ENCODE measurements at places on chromosomes 2 and 18.

DNA sequence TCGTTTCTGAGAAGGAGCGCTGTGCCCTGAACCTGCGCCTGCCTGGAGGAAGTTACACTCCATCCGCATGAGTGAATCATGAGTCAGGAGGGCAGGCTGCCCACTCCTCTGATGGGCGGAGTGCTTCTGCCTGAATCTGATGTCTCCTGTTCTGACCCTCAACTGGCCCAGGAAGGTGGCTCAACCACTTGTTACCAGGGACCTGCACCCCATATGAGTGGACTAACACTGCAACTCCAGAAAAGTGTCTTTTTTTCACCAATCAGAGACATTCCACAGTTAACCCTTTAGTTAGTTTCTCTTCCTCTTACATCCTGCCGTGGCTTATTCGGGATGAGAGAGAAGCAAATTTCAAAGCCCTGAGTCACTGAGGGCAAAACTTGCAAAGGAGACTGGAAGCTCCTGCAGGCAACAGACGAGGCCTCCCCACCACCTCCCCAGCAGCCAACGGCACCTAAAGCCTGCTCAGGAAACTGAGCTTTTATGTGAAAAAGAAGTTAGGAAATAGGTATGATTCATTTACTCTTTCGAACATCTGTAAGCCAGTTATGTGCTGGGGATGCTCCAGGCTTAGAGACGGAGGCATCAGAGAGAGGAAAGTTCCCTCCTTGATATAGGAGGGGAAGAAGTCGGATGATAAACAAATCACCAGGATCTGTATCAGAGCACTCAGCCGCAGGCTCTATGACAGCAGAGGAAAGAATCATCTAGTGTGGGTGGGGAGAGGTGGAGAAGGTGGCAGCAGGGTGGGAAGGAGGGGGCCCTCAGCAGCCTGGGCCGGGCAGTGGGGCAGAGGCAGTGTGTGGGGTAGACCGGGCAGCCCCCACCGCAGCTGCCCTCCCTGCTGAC lies 30.9 kb downstream of the MBP start:
- DNase-seq, result peak; percentile 70

DNA sequence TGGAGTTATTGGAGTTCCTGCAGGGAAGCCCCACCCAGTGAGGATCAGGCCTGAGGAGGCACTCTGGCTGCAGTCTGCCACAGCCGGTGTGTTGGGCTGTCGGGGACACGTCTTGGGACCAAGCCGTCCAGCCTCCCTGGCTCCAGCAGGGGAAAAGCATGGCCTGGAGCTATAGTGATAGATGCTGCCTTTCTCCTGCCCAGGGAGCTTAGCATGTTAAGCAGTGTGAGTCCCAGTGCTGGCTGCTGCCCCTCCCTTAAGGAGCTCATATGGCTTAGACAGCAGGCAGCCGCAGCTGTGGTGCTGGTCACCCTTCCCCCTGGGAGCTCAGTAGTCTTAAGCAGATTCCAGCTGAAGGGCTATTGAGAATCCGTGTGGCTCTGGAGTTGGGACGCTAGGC lies 78.9 kb downstream of the CERS6 start:
- DNase-seq, result no peak

DNA sequence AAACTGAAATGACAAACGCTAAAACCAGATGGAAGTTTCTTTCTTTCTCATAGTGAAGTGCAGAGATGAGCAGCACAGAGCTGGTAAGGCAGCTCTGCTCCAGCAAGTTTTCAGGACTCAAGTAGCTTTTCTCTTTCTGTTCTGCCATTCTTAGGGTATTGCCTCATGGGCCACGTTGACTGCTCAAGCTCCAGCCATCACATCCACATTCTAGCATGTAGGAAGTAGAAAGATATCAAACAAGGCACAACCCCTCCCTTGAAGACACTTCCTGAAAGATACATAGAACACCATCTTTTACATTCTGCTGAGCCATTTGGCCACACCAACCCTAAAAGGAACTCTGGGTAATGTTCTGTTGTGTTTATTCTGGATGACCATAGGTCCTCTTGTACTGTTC lies 48.5 kb upstream of the GLI2 start:
- DNase-seq, result no peak

DNA sequence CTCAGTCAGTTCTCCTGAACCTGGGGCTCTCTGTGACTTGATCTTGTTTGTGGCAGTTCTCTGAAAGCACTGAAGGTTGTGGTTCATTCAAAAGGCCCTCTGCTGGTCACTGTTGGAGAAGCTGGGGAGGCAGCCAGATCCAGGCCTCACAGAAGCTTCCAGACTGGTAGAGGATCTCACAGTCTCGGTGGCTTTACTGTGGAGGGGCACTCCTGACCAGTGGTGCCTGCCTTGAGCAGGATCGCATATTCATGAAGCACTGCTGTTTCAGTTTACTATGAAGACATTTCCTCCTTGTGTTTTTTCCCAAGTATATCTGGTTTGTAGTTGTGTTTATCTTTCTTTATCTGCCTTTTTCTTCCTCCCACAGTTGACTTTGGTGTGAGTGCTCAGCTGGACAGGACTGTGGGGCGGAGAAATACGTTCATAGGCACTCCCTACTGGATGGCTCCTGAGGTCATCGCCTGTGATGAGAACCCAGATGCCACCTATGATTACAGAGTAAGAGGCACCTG lies 133.9 kb downstream of the MAP4K4 start:
- DNase-seq, result peak; percentile 52

DNA sequence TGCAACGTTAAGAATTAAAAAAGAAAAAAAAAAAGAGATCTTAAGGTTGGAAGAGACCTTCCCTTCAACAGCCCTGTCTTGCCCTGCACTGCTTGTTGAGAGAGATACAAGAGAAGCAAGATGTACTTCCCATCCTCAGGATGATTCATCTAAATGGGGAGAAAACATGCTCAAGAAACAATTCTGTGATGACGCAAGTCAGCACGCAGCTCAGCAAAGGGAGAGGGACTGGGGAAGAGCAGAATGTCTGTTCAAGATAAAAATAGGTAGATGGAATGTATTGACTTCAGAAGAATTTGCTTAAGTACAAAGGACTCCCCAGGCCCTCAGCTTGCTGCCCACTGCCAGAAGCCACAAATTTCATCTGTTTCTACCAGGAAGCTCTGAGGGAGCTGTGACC lies 198.2 kb upstream of the SPRED2 start:
- no peak for DNase-seq

DNA sequence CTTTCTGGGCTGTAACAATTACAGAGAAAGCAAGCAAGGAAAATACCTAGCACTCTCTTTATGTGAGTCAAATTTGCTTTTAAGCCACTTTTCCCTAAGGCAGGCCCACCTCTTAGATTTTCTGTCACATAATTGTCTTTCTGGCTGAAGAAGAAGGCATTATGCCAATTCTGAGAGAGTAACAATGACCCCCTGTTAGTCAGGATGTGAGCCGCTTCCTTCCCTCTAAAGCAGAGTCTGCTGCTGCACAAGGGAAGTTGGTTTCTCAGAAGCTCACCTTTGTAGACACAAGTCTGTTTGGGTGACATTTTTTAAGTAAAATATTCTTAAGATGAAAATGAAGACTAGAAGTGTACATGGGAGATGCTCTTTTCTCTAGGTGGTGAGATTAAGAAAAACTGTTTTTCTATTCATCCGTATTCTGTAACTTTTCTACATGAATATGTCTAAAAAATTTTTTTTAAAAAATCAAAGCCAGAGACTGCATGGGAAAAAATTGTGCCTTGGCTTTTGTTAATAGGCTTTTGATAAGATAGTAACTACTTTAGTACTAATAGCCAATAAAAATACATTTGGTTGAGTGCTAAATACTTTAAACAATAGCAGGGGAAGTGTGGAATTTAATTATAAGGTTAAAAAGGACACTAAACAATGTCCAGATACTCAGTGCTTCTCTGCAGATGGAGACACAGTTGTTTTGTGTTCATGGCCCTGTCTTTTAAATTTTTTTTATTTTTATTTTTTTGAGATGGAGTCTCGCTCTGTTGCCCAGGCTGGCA lies 33.4 kb upstream of the VPS54 start:
- DNase-seq, result no peak

- peak; percentile 50 for DNase-seq
Measured at GRCh38 chr2:74226648-74227213, 28.3 kb downstream of the MTHFD2 start.

GRCh38 chr2:46914578-46915230 lies 902 bp downstream of the MCFD2 start:
- no peak for DNase-seq

DNA sequence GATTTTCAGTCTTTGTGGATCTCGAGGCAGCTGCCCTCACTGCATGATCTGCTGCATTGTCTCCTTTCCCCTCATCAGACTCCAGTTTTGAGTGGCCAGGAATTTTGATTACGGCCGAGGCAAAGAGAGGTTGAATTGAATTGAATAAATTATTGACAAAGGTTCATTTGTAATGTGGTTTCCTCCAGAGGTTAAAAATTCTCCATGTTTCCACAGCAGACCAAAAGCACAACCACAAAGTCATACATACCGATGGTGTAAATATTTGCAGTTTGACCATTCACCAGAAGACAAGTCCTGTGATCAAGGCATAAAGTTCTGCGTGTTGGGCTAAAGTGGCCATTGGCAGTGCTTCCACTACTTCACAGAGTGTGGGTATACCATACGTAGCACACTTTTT lies 343.8 kb upstream of the MYT1L start:
- no peak for DNase-seq

DNA sequence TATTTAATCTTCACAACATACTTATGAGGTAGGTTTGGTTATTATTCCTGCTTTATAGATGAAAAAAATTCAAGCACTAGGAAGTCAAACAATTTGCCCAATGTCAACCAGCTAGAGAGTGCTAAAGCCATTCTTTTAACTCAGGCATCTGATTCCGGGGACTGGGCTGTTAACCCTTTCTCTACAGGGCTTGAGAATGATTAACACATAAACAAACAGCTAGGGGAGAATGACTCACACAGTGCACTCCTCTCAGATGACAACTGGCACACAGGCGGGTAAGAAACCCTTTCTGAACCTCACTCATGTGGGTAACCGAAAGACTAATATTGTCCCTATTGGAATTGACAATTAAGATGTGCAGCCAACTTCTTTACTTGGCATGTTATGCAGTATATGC lies 86.3 kb upstream of the FSHR start:
- no peak for DNase-seq

DNA sequence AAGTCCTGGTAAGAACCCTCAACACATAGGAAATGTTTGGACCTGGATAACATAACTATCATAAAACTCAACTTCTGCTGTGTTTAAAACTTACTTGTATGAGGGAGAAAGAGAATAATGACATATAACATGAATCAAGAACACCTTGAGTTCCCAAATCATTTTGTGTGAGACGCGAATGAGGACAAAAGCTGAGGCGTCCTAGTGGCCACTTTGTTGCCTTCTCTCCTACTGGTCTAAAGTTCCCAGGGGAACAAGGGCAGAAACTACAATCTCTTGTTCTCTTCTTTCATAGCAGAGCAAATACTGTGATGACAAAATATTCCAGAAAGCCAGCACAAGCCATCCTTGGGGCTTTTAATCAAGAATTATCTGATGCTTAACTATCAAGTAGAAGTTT lies 8.3 kb upstream of the LCT start:
- DNase-seq, result no peak

GRCh38 chr2:215811003-215811402 lies 202.3 kb downstream of the MREG start:
- no peak for DNase-seq

GRCh38 chr2:59684771-59685166 lies 868.7 kb downstream of the BCL11A start:
- no peak for DNase-seq
